Lower lobe of right lung (tissue), 2 donors: ENCODE measurements at places on chromosomes 6 and 20.

DNA sequence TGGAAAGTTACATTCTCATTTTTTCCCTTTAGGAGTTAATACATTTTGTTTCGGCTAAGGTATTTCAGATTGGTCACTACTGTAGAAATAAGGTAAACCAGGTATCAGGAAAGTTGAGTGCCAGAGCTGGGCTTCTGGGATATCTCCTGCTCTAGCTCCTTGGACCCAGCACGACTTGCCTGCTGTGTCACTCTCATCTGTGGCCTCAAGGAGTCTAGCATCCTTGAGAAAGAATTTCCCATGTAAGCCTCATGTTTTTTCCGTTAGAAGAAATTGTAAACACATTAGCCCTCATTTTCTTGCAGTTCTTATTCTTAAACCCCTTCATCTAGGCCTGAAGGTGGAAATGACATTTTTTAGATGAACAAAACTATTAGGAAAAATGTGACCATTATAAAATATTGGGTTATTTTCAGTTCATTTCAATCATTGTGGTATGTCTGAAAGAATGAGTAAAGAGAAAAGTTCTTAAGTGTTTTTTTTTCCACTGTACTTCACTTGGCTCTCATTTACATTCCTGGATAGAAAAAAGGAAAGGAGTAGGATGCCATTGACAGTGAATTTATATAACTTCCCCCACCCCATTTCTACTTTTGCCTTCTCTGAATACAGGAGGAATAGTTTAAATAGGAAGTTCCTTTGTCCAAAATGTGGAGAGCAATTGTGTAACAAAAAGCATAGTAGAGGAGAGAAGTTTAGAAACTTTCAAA is 46.7 kb downstream of the CD2AP start:
- H3K4me3 ChIP-seq = no peak overlapping the region
- H3K27ac ChIP-seq = no peak overlapping the region
- DNase-seq = no peak
- no peaks in the 10 kb centered on the region for H3K36me3 ChIP-seq
- peaks cover 11% of the 10 kb centered on the region for H3K4me1 ChIP-seq
- H3K27me3 ChIP-seq = no peaks in the 10 kb centered on the region

GRCh38 chr6:101722471-101722870 is 329.0 kb downstream of the GRIK2 start:
- no peak overlapping the region for H3K4me3 ChIP-seq
- H3K36me3 ChIP-seq = no peaks in the 10 kb centered on the region
- no peak for DNase-seq
- no peak overlapping the region for H3K27ac ChIP-seq
- no peaks in the 10 kb centered on the region for H3K27me3 ChIP-seq

GRCh38 chr6:167697316-167697715 is 129.4 kb upstream of the AFDN start:
- no peaks in the 10 kb centered on the region for H3K27me3 ChIP-seq
- H3K36me3 ChIP-seq = no peaks in the 10 kb centered on the region

- peak overlapping the region; percentile 77 for H3K4me3 ChIP-seq
- H3K27me3 ChIP-seq = peaks cover 5% of the 10 kb centered on the region
- peak; percentile 76 for DNase-seq
- H3K27ac ChIP-seq = peak overlapping the region; percentile 90
- H3K4me1 ChIP-seq = peaks cover 18% of the 10 kb centered on the region
Measured at GRCh38 chr6:144064402-144065212, 30.8 kb downstream of the SF3B5 start.

- H3K36me3 ChIP-seq = peaks cover 5% of the 10 kb centered on the region
- H3K4me1 ChIP-seq = peaks cover 54% of the 10 kb centered on the region
- peak; percentile 91 for DNase-seq
Measured at GRCh38 chr6:3750317-3751076, 1.0 kb downstream of the PXDC1 start.

- H3K4me1 ChIP-seq = peaks cover 15% of the 10 kb centered on the region
- DNase-seq = no peak
- peak overlapping the region; percentile 14 for H3K27ac ChIP-seq
- no peak overlapping the region for H3K4me3 ChIP-seq
- H3K27me3 ChIP-seq = no peaks in the 10 kb centered on the region
Measured at GRCh38 chr6:16421462-16421960, 183.1 kb downstream of the GMPR start.

- H3K36me3 ChIP-seq = no peaks in the 10 kb centered on the region
- DNase-seq = no peak
- H3K27ac ChIP-seq = peak overlapping the region; percentile 28
- no peak overlapping the region for H3K4me3 ChIP-seq
- H3K27me3 ChIP-seq = no peaks in the 10 kb centered on the region
Measured at GRCh38 chr20:54133434-54134427, 40.1 kb downstream of the CYP24A1 start.

- H3K4me3 ChIP-seq = peak overlapping the region; percentile 79
- peaks cover 16% of the 10 kb centered on the region for H3K4me1 ChIP-seq
- no peaks in the 10 kb centered on the region for H3K27me3 ChIP-seq
- peak overlapping the region; percentile 94 for H3K27ac ChIP-seq
- DNase-seq = no peak
Measured at GRCh38 chr20:4685923-4686221, 35.8 kb upstream of the PRND start.

DNA sequence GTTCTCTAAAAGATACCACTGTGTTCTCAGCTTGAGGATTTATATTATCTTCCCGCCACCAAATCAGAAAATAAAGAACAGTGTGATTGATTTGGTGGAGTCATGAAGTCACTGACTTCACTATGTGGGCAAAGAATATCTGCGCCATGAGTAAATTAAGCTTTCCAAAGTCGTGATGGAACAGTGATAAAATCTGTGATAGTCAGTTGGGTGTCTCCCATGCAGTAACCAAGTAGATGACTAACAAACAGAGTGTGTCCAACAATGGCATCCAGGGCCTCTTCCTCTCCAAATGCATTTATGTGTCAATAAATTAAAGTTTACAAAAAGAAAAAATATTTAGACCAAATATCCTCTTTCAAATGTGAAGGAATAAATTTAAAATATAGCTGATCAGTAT is 87.0 kb upstream of the DST start:
- H3K27ac ChIP-seq = no peak overlapping the region
- H3K27me3 ChIP-seq = no peaks in the 10 kb centered on the region
- H3K36me3 ChIP-seq = no peaks in the 10 kb centered on the region
- no peak overlapping the region for H3K4me3 ChIP-seq
- peaks cover 7% of the 10 kb centered on the region for H3K4me1 ChIP-seq
- no peak for DNase-seq

GRCh38 chr6:161482517-161482858 is 208.6 kb upstream of the AGPAT4 start:
- no peak overlapping the region for H3K27ac ChIP-seq
- H3K4me3 ChIP-seq = no peak overlapping the region
- DNase-seq = no peak
- no peaks in the 10 kb centered on the region for H3K27me3 ChIP-seq

DNA sequence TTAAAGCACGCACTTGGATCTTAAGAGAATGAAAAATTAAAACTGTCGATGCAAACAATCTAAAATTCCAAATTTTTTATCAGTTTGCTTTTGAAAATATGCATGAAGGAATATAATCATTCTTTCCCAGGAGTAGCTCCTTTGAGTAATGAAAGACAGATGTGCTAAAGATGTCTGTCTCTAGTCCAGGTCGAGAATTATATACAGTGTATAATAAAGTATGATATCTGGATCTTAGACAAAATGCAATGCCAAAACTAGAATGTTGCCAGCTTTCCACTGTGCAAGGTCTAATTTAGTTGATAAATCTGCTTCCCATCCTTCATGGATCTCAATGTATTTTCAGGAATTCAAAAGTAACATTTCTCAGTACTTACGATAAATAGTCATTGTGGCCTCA is 65.1 kb upstream of the ADGRG6 start:
- no peaks in the 10 kb centered on the region for H3K4me1 ChIP-seq
- no peak overlapping the region for H3K4me3 ChIP-seq
- no peak for DNase-seq
- H3K27me3 ChIP-seq = no peaks in the 10 kb centered on the region
- H3K36me3 ChIP-seq = no peaks in the 10 kb centered on the region

- peak overlapping the region; percentile 79 for H3K27ac ChIP-seq
- no peak for DNase-seq
- peaks cover 98% of the 10 kb centered on the region for H3K4me1 ChIP-seq
Measured at GRCh38 chr20:45341579-45341938, 6.7 kb downstream of the SDC4 start.

DNA sequence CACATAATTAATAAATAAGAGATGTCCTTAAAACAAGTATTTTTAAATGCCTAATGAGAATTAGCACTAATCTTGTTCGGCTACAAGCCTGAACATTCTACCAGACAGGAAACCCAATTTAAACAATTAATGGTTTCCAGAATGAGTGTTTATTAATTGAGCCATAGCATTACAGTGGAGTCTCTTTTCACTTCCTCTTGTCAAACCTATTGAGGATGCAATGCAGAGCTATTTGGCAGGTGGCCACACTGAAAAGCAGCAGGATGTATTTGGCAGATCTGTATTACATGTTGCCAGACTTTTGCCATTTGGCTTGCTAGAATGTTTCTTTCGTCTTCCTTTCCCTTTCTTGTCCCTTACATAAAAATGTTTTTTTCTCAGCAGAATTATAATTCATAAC is 475.2 kb upstream of the MARCKS start:
- DNase-seq = no peak
- no peaks in the 10 kb centered on the region for H3K4me1 ChIP-seq
- no peak overlapping the region for H3K27ac ChIP-seq
- H3K4me3 ChIP-seq = no peak overlapping the region
- H3K36me3 ChIP-seq = no peaks in the 10 kb centered on the region

- no peaks in the 10 kb centered on the region for H3K27me3 ChIP-seq
- H3K36me3 ChIP-seq = no peaks in the 10 kb centered on the region
Measured at GRCh38 chr6:127471379-127472255, 12.4 kb upstream of the KIAA0408 start.

DNA sequence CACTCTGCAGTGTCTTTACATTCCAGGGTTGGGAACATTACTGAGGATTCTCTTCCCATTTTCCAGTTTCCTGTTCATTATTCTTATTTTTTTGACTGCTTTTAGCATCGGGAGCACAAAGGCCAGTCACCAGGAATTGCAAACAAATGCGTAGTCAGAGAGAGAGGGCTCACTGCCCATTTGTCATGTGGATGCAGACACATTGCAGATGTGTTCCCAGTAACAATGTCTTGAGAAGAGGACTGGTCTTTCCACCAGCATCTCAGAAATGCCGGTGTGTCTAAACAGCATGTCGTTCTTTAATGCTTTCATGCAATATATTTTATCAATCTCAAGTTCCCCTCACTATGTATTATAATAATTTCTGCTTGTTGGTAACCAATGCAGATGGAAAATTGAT is 952 bp upstream of the TAAR6 start:
- no peaks in the 10 kb centered on the region for H3K4me1 ChIP-seq
- no peak overlapping the region for H3K4me3 ChIP-seq
- no peaks in the 10 kb centered on the region for H3K36me3 ChIP-seq
- DNase-seq = no peak
- H3K27ac ChIP-seq = no peak overlapping the region

- DNase-seq = no peak
- H3K4me1 ChIP-seq = peaks cover 49% of the 10 kb centered on the region
- H3K27me3 ChIP-seq = no peaks in the 10 kb centered on the region
- peaks cover 28% of the 10 kb centered on the region for H3K36me3 ChIP-seq
Measured at GRCh38 chr20:44594730-44595129, 12.4 kb downstream of the PKIG start.

DNA sequence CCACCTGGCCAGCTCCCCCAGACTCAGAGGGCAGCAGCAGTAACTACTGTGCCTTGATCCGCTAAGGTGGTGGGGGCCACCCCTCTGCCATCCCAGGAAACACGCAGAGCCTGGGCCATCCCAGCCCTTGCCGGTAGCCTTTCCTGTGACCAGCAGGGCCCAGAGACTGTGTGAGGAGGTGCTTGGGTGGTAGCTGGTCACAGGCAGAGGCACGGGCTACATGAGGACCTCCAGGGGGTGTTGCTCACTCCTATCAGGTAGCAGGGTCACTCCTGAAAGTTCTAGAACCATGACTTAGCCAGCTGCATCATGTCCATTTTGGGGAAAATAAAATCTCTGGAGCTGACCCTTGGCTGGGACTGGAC is 22.8 kb downstream of the PCMTD2 start:
- no peaks in the 10 kb centered on the region for H3K4me1 ChIP-seq
- no peak for DNase-seq
- H3K27ac ChIP-seq = no peak overlapping the region
- H3K36me3 ChIP-seq = peaks cover 15% of the 10 kb centered on the region

GRCh38 chr6:43444036-43444435 is 11.3 kb downstream of the DLK2 start:
- H3K27me3 ChIP-seq = no peaks in the 10 kb centered on the region
- no peaks in the 10 kb centered on the region for H3K4me1 ChIP-seq
- no peak overlapping the region for H3K4me3 ChIP-seq
- H3K27ac ChIP-seq = no peak overlapping the region

- no peak overlapping the region for H3K4me3 ChIP-seq
- H3K36me3 ChIP-seq = no peaks in the 10 kb centered on the region
- no peak overlapping the region for H3K27ac ChIP-seq
- no peaks in the 10 kb centered on the region for H3K4me1 ChIP-seq
- no peaks in the 10 kb centered on the region for H3K27me3 ChIP-seq
Measured at GRCh38 chr20:24668384-24668702, 198.9 kb downstream of the SYNDIG1 start.

GRCh38 chr6:16903470-16903869 is 142.2 kb upstream of the ATXN1 start:
- H3K36me3 ChIP-seq = no peaks in the 10 kb centered on the region
- H3K4me3 ChIP-seq = no peak overlapping the region
- H3K27me3 ChIP-seq = no peaks in the 10 kb centered on the region

GRCh38 chr20:49854190-49854875 is 41.7 kb downstream of the SLC9A8 start:
- H3K36me3 ChIP-seq = peaks cover 74% of the 10 kb centered on the region
- no peaks in the 10 kb centered on the region for H3K27me3 ChIP-seq
- no peak overlapping the region for H3K27ac ChIP-seq

DNA sequence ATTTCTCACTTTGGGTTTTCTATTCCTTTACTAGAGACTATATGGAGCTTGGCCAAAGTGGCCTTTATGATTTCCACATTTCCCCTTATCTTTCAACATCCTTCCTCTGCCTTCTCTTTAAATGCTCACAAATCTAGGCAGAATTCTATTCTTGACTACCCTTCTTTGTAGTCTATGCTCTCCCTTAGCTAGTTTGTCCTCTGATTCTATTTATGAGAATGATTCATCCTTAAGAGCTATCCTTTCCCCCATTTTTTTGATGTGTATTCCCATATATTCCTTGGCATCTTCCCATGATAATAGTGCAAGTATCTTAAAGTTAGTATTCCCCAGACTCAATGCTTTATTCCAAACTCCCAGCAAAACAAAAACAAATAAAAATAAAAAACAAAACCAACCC is 53.1 kb downstream of the IL20RA start:
- H3K27ac ChIP-seq = no peak overlapping the region
- no peak for DNase-seq
- H3K4me1 ChIP-seq = peaks cover 9% of the 10 kb centered on the region
- peaks cover 51% of the 10 kb centered on the region for H3K27me3 ChIP-seq

DNA sequence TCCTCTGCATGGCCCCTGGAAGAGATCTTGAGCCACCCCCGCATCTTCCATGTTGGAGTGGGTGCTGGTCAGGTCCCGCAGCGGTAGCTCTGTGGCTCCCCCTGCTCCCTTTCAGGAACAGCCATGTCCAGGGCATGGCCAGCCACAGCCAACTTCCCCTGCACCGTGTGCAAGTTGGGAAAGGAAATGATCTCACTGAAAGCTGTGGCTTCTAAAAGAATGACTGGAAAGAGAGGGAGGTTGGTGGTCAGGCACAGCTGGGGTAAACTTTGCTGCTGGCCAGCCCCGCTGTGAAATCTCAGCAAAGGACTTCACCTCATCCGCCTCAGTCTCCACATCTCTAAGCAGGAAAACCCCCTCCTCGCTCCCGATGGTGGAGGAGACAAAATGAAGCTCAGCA is 153.6 kb upstream of the CST7 start:
- no peaks in the 10 kb centered on the region for H3K27me3 ChIP-seq
- peak; percentile 30 for DNase-seq
- no peak overlapping the region for H3K4me3 ChIP-seq
- H3K36me3 ChIP-seq = no peaks in the 10 kb centered on the region

GRCh38 chr6:116286773-116287358 is 7.1 kb upstream of the TSPYL1 start:
- no peak overlapping the region for H3K4me3 ChIP-seq
